ENCODE measurements at places on chromosomes 11 and 22.

GRCh38 chr11:67452141-67452952, at the start of gene GPR152:
GPR152 (minus strand) TSS chr11:67452729; CDS start chr11:67452724, 5 bp downstream.
- DNase-seq = peak; percentile 83

GRCh38 chr22:19045094-19045493, 77.1 kb downstream of the DGCR2 start:
- DNase-seq = no peak

DNA sequence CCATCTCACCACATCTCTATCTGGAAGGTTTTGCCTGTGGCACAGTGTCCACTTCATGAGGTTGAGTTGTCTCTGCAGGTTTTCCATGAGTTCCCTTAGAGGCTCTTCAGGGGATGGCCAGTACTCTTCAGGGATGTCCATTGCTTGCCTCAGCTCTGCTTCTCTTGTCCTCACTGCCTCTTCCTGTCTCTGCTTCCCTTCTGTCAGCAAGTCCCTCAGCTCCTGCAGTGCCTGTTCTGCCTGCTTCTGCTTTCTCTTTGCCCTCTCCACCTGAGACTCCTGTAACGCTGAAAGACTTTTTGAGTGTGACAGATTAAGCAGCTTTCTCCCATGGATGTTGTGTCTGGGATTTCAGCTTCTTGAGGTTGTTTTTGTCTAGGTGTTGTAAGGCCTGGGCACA, 38.2 kb upstream of the MRPL17 start:
- DNase-seq = no peak

DNA sequence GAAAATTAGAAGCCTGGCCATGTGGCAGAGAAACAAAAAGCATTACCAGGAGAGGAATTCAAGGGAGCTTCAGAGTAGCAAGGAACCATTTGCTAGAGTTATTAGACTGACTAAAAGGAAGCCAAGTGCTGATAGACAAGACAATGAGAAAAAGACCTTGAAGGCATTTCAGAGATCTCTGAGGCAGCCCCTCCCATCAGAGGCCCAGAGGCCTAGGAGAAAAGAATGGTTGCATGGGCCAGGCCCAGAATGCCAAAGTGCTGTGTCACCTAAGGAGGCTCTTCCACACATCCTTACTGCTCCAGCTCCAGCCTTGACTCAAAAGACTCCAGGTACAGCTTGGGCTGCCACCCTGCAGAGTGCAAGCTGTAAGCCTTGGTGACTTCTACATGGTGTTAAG, 61.8 kb upstream of the POU2AF2 start:
- DNase-seq = no peak

GRCh38 chr22:49500076-49500460, 327.6 kb downstream of the BRD1 start:
- DNase-seq = no peak

DNA sequence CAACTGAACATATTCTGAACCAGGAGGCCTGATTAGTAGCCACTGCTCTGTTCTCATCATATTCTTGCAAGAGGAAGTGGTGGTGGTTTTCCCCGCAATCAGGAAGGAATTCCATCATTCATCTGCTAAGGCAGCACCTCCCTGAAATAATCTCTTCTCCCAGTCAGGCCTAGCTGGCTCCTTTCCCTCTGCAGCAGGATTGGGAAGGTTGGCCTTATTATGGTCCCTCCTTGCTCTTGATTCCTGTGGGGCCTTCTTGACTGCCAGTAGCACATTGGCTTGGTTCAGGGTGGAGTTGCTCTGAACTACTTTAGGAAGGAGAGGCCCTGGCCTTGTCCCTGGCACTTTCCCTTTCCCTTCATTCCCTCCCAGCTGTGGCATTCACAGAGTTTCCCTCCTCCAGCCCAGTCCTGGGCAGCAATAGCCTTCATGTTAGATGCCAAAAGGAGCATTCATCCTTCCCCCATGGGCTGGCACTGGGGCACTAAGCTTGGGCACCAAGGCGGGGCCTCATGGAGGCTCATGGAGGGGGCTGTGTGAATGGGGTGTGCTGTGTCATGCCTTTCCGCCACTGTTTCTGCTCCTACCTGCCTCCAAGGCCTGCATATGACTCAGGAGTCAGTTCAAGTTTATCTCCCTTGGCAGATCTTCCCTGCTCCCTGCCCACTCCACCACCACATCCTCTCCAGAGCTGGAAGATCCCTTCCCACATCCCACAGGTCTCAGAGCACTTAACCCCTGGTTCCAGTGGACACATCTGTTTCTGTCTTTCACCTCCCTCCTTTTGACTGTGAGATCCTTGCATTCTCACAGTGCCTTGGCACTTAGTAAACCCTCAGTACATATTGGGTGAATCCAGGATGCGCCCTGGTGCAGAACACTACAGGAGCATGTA, 27.6 kb upstream of the CD44 start:
- no peak for DNase-seq

DNA sequence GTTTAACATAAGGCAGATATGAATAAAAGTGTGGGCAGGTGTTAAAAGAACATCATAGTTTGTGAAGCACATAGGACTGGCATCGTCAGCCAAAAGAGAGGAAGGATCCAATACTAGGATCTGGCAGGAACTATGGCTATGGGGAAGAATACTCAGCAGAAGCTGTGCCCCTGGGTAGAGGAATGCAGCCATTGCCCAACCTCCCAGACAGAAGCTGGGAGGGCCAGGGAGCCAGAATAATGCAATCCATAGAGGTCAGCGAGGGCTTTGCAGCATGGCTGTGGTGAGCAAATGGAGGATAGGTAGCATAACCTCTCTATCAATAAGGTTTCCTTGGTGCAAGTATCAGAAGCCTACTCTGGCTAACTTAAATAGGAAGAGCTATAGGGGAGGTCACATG, 11.7 kb upstream of the CSTF3 start:
- no peak for DNase-seq

- DNase-seq = no peak
Observed at GRCh38 chr11:113393501-113393985, 6.0 kb downstream of the ANKK1 start.

DNA sequence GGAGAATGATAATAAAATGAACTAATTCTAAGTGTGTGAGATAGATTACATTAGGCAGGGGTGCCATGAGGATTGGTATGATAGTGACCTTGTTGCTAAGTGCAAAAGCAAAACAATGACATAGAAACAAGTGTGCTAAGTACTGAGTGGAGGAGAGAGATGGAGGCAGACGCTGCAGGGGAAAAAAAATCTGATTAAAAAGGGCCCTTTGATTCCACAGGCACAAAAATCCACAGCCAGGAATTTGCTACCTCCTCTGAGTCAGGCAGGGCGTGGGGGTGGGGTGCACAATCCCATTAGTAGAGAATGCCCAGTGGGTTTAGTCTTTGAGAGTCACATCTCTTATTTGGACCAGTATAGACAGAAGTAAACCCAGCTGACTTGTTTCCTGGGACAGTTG, at the start of gene CNTF:
Gene CNTF, plus strand, starts transcription at position 322 of the 400 bp plus-strand sequence. CDS start 88 bp downstream, outside the sequence.
- no peak for DNase-seq

DNA sequence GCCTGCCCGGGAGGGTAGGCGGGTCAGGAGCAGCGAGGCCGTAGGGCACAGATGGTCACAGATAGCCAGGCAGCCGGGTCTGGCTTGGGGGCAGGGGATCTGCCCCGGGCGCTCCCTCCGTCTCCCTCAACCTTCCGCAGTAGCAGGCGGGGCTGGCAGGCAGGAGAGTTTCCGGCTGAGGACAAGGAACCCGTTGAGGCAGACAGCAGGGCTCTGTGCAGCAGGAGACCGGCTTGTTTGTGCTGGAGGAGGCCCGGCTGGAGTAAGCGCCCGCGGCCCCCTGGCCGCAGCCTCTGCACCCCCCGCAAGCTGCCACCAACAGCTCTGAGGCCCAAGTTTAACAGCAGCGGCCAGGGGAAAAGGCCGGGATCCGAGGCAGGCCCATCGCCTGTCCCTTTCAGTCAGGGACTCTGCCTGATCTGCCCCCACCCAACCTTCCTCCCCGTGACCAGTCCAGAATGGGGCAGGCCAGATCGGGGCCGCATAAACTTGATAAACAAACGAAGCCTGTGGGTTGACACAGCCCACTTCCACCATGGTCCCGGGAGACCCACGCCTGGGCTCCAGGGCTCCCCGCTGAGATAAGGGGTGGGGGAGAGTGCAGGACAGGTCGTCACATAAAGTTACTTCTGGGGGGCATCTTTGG, 13.6 kb downstream of the SCARF2 start:
- no peak for DNase-seq

DNA sequence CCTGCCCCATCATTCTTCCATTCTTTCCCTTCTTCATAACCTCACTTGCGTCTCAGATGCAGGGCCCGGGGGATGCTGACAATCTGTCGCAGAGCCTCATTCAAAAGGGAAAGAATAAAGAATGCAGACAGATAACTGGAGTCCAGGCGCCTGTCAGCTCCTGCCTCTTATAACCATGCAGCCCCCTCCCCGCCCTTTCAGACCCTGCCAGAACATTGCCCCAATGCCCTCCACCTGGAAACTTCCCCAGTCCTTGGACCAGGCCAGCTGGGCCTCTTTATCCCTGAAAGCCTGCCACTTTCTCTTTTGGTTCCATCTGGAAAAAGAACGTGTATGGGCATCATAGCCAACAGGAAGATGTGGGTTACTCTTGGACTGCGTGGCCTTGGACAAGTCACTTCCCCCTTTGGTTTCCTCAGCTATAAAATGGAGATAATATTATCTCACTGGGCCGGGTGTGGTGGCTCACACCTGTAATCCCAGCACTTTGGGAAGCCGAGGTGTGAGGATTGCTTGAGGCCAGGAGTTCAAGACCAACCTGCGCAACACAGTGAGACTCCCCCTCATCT, 2.1 kb upstream of the TCF20 start:
- no peak for DNase-seq

DNA sequence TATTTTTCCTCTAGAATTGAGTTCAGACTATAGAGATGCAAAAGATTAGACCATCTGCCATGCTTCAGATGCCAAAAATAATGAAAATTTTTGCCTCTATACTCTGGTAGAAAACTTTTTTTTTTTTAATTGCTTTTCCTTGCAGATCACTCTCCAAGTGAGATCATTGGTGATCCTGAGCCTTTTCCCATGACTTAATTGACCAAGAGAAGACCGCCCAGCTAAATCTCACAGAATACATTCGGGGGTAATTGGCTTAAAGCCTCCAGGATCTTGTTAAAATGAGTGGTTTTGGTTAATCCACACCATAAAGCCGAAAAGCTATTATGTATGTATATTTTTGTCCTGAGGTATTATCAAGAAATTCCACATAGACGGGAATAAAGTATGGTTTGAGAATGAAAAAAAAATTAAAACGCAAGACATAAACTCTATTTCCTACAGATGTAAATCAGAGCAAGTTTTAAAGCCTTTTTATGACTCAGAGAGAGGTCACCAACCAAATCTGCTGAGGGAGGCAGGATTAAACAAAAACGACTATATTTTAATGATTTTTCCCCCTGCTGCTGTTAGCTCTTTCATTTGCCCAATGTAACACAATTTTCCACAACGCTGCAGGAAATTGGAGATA, 64.0 kb downstream of the PARVA start:
- DNase-seq = no peak

DNA sequence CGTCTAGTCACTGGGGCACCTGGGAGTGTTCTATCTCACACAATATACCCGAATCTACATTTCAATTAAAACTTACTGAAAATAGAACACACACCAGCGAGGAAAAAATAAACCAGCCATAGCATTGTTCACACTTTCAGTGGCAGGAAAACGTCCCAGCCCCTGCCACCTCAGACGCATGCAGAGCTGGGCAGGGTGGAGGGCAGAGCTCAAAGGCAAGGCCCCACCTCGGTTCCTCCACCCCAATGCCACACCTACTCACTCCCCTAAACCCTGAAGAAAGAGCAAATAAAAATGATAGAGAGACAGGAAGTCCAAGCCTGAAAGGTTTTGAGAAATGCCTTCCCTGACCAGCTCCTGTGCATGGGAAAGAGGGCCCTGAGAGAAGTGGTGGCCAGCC, 14.8 kb downstream of the B3GNT6 start:
- no peak for DNase-seq

DNA sequence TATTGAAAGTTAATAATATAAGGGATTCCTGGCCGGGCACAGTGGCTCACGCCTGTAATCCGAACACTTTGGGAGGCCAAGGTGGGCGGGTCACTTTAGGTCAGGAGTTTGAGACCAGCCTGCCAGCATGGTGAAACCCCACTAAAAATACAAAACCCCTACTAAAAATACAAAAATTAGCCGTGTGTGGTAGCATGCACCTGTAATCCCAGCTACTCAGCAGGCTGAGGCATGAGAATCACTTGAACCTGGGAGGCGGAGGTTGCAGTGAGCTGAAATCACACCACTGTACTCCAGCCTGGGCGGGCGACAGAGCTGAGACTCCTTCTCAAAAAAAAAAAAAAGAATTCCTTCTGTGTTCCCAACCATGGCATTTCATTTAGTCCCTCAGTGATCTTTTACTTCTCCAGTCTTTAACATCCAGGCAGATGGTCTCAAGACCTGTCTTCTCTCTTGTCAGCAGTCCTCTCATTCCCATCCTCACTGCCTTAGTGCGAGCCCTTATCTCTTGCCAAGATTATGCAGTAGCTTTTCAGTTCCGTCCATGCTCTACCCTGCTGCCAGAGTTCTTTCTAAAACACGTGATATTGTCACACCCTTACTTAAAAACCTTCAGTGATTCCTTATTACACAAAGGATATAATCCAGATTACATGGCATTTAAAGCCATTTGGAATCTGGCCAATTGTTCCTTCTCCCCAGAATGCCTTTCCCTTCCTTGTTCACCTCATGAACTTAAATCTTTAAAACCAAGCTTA, 17.9 kb downstream of the RTN3 start:
- DNase-seq = no peak

DNA sequence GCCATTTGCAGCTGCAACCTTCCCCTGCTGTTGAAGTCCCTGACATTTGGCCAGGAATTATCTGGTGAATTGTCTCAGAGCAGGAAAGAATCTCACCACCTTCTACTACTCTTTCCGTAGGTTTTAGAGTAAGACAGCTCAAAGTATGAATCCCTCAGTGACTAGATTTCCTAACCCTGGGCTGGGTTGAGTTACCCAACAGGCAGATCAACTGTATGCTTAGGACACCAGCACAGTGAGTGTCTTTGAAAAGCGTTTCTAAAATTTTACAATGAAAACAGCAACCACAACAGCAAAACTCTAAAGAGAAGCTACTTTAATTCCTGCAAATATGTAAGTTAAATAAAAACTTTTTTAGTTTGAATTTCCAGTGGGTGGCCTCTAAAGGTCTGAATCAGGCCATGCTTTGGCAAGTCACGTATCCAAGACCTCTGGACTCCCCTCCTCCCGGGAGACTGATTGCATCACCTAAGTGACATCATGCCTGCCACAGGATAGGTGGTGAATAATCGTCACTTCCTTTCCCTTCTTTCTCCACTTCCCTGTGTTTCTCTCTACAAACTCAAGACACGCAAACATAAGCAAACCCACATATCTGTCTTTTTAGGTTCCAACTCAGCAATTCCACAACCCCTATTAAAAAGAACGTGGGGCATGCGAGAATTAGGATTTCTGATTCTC, 7.8 kb downstream of the OR8B12 start:
- DNase-seq = no peak

GRCh38 chr11:6199174-6199810, at the start of gene OR52W1:
OR52W1 (plus strand) TSS chr11:6199224; CDS start chr11:6199224, 0 bp downstream.
- DNase-seq = no peak

GRCh38 chr11:124657904-124658303, 15.6 kb downstream of the SIAE start:
- no peak for DNase-seq

DNA sequence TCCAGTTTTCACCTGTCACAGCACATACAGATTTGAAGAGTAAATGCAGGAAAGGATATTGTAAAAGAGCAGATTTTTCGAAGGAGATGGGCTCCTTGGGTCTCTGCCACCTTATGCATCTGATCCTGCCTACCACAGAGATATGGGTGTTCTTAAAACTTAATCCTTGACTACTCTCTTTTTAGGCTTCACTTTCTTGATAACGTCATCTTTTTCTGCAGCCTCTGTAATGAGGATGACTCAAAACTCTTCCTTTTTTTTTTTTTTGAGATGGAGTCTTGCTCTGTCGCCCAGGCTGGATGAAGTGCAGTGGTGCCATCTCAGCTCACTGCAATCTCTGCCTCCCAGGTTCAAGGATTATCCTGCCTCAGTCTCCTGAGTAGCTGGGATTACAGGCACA, 7.8 kb downstream of the PRR14L start:
- no peak for DNase-seq

All from SHP77 treated with DMSO at 0.1 percent for 48 hours (cell line).